GM04503 (cell line): ENCODE measurements at places on chromosomes 3 and 15.

DNA sequence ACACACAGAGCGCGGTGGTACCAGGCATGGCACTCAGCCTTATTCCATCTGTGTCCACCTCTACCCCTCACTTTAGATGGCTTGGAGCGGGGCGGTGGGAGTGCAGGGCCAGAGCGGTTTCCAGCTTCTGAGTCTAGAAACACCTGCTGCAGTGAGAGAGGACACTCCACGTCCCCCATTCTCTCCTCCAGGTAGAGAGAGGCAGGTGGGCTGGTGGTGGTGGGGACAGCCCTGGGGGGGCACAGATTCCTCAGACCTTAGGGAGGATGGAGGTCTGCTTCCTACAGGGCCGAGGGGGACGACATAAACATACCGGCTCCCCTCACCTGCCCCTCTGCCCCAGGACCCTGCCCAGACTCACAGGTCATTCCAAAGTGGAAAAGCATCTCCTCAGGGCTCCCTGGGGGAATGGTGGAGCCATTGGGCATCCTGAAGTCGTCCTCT lies 40.4 kb downstream of the MUC20 start:
- no peak for DNase-seq

DNA sequence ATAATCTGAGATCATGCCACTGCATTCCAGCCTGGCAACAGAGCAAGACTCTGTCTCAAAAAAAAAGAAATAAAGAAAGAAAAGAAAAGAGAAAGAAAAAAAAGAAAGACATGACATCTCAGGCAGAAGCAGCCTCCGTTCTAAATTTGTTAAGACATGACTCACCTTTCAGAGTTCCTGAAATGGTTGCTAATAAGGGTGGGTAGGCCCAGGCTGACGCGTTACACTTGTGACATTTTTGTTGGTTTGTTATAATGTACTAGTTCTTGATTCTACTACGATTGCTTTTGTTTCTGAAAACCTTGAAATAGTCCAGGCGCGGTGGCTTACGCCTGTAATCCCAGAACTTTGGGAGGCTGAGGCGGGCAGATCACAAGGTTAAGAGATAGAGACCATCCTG lies 21.0 kb downstream of the SLC25A20 start:
- no peak for DNase-seq

- DNase-seq: no peak
Measured at GRCh38 chr15:25860885-25861866, 2.0 kb downstream of the ATP10A start.

GRCh38 chr3:156492801-156493261 lies 62.1 kb downstream of the SSR3 start:
- no peak for DNase-seq

DNA sequence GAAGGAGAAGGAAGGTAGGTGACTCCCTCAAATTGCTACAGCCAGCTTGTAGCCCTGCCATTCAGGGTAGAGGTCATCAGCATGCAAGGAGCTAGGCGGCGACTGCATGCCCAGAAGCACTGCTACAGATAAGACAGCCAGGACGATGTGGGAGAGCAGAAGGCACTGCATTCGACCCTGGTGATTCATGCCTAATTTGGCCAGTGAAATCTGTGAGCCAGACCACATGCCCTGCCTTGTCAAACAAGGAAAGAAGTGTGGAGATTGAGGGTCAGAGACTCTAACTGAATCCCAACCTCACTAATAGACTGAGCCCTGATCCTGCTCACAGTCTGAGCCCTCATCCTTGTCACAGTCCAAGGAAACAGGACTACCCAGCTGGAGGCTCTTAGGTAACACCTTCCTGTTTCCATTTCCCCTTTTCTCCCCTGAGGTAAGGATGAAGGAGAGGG lies 86.6 kb downstream of the LINGO1 start:
- DNase-seq: peak; percentile 76

GRCh38 chr3:124381575-124382333 lies 348.5 kb upstream of the UMPS start:
- DNase-seq: no peak

GRCh38 chr15:36951731-36952247 lies 148.6 kb downstream of the MEIS2 start:
- peak; percentile 89 for DNase-seq

DNA sequence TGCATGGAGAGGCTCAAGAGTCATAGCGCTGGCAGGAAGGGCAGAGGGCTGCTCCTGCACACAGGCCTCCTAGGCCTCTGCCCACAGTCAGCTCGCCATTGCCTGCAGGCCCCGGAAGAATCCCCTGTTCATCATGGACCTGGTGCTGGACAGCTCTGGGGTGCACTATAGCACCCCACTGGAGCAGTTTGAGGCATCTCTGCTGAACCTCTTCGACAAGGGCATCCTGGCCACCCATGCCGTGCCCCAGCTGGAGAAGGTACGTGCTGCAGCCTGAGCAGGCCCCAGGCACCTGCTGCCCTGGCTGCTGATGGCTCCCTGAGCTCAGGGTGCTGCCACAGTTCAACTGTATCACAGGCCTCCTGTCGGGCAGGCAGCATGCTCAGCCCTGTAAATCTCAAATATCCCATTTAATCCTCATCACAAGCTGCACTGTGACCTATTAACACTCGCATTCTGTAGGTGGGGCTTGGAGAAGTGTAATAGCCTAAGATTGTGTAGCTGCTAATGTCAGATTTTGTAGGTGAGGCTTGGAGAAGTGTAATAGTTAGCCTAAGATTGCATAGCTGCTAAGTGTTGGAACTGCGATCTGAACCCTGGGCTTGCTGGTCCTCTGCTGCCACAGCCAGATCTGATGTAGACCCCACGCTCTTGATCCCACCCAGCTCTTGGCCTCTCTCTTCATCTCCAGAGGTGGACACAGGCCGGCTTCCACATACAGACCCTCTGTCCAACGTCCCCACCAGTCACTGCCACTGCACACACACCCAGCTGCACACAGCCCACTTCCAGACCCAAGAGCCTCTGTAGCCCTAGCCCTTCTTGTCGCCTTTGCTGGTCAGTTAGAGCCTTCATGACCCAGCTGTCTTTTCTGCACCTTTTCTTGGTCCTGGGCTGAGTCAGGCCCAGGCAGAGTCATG lies 31.9 kb downstream of the DNAH1 start:
- no peak for DNase-seq

DNA sequence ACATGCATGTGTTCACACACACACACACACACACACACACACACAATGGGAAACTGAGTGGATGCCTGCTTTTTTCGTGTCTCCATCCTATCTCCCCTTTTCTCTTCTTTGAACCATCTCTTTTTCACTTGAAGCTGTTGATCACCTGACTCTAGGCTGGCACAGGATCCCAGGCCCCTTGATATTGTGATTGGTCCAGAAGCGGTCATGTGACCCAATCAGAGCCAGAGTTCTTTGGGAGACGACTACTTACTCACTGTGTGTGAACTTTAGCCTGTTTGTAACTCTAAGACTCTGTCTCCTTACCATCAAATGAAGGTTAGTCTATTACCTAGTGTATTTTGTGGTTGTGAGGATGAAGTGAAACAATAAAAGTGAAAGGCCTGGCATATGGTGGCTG lies 172.9 kb downstream of the ADAMTS9 start:
- no peak for DNase-seq

DNA sequence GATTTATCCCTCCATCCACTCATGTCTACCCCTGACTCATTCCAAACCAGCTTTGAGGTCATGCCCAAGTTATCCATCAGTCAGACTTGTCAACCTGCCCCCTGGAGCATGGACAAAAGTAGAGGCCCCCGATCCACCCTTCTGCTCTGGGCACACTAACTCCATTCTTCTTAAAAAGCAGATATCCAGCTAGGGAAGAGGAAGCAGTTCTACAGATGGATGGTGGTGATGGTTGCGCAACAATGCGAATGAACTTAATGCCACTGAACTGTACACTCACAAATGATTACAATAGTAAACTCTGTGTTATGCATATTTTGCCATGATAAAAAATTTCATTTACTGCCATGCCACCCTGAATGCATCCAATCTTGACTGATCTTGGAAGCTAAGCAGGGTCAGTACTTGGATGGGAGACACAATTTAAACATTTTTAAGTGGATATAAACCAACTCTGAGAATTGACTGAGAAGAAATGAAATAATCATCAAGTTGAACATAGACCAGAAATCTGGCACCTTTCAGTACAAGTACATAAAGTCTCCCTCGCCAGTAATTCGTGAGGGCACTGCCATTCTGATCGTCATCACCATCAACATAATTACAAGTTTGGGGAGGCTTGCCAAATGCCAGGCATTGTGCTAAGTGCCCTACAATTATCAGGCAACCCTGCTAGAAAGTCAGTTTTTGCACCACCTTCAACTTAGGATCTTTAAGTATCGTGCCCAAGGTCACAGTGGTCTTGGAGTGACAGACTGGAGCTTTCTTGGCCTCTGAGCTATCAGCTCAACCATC lies 124.8 kb downstream of the ATP10A start:
- DNase-seq: no peak

GRCh38 chr3:86702381-86702958 lies 288.5 kb downstream of the VGLL3 start:
- no peak for DNase-seq

DNA sequence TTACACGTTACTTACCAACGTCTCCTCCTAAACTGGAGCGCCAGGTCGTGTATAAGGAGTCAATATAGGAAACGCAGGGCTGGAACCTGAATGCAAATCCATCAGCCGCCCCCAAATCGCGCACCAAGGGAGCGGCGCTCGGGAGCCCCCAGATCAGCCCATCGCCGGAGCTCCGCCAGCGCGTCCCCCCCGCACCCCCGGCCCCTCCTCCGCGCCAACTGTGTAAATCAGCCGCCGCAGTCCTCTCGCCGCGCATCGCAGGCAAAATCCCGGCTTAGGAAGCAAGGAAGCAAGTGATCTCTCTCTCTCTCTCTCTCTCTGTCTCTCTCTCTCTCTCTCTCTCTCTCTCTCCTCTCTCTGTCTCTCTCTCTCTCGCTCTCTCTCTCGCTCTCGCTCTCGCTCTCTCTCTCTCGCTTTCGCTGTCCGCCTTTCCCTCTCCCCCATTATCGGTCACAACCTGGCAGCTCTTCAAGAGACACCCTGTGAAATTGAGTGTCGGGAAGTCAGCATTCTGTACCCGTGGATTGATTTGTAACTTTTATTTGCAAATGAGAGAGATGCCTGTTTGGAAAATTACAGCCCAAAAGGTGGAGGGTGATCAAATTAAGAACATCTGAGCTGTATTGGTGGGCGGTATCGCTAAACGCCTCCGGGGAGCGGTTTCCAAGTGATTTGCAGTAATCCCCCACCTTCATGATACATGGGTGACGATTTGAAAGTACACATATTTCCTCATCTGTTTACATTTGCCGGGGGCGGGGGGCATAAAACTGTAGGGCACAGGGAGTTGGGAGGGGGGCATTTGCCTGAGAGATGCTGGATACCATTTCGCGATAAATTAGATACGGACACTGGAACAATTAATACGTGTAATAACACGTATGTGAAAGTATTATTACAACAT lies 645 bp upstream of the SLITRK3 start:
- DNase-seq: no peak

DNA sequence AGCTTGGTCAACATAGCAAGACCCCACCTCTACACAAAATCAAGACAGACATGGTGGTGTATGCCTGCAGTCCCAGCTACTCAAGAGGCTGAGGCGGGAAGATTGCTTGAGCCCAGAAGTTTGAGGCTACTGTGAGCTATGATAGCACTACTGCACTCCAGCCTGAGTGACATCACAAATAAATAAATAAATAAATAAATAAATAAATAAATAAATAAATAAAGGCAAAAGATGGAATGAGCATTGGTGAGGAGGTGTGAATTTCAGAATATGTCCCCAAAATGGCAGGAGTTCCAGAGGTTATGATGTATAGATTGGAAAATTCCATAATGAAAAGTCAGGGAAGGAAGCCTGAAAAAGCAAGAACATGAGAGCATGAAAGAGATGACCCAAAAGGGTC lies 249.9 kb downstream of the MEX3B start:
- DNase-seq: no peak

- DNase-seq: peak; percentile 55
Measured at GRCh38 chr3:46646700-46647099, 34.4 kb downstream of the FAM240A start.

GRCh38 chr15:67724691-67725375 lies 100.5 kb upstream of the SKOR1 start:
- DNase-seq: no peak

DNA sequence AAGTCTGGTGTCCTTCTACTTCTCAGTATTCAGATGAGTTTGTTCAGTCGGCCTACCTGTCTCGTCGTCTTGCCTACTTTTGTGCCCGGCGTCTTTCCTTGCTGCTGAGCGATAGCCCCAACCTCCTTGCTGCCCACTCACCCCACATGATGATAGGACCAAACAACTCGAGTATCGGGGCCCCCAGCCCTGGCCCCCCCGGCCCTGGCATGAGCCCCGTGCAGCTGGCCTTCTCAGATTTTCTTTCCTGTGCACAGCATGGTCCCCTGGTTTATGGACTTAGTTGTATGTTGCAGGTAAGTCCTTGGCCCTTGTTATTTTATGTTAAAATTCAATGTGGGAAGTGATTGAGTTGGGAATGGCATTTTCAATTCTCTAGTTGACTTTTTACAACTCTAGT lies 43.2 kb downstream of the GPR171 start:
- no peak for DNase-seq

- DNase-seq: no peak
Measured at GRCh38 chr15:101637919-101638318, 14.3 kb downstream of the TM2D3 start.

- DNase-seq: no peak
Measured at GRCh38 chr3:177429771-177430170, 232.5 kb upstream of the TBL1XR1 start.

GRCh38 chr3:62143843-62144450 lies 229.4 kb downstream of the FEZF2 start:
- DNase-seq: no peak
